ENCODE measurements at places on chromosomes 2 and 18.

DNA sequence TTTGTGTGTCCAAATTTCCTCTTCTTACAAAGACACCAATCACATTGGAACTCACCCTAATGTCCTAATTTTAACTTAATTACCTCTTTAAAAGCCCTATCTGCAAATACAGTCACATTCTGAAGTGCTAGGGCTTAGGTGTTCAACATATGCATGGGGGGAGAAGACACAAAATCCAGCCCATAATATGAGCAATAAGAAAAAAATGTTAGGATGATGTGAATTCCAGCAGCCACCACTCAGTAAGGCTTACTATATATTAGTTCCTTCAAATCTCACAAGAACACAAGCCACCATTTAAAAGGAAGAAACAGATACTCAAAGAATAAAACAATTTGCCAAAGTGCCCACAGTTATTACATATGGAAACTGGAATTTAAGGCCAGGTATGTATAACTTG is 285.7 kb downstream of the EPHA4 start:
- no peaks in the 10 kb centered on the region for H3K36me3 ChIP-seq
- no peak for DNase-seq
- H3K4me1 ChIP-seq, result peaks cover 16% of the 10 kb centered on the region
- H3K4me3 ChIP-seq, result no peak overlapping the region

DNA sequence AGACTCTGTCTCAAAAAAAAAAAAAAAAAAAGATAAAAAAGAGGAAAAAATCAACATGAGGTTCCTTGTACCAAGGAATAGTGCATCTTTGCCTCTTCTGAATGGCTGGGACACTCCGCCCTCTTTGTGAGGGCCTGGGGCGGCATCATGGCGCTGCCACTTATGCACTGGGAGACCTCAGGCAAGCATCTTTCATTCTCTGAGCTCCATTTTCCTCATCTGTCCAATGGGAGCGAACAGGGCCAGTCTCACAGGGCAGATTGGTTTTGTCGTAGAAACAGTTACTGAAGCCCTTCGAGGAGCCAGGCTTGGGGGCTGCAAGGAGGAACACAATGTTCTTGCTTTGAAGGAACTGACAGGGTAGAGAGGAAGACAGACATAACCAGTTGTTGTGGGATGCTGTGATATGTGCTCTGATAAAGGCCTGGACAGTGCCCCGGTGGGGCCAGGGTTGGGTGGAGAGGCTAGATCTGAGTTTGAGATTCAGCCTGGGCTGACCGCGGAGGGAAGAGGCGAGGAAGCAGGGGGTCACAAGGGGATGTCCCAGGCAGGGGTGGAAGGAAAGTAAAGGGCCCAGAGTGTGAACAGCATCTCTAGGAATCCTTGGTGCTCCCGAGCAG is 14.1 kb downstream of the ZFP36L2 start:
- H3K27ac ChIP-seq, result peak overlapping the region; percentile 81
- H3K4me3 ChIP-seq, result no peak overlapping the region
- H3K27me3 ChIP-seq, result no peaks in the 10 kb centered on the region
- no peaks in the 10 kb centered on the region for H3K36me3 ChIP-seq
- no peak for DNase-seq

DNA sequence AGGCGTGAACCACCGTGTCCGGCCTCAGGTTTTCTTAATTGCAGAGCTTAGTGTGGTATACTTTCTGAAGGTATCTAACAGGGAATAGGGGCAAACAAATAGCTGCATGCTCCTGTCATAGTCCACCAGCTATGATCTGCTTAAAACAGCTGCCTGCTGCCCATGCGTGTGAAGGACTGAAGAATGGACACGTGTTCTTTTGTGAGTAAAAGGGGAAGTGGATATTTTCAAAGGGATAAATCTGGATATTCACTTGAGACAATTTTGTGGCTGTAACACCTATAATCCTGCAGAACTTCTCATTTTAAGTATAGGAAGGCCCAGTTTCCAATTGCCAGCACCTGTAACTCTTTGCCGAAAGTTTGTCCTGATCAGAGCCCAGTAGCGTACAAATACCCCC is 44.7 kb downstream of the TRPM8 start:
- H3K4me3 ChIP-seq, result no peak overlapping the region
- no peaks in the 10 kb centered on the region for H3K36me3 ChIP-seq
- H3K4me1 ChIP-seq, result no peaks in the 10 kb centered on the region
- H3K27ac ChIP-seq, result no peak overlapping the region

DNA sequence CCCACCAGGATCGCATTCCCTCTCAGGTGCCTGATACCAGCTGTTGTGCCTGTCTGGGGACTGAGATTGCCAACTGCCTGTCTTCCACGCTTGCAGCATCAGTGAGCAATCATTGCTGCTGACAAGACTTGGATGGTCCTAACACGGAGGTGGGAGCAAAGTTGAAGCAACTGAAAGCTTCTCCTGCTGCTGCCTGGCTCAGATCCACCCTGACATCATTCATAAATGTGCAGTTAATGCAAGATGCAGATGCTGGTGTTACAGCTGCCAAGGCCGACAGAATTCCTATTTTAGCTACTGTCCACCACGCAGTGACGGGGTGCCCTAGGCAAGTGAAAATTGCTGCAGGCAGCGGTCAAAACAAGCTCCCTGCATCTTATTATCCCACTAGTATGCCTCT is 131.4 kb downstream of the VWC2L start:
- no peak overlapping the region for H3K27ac ChIP-seq
- no peaks in the 10 kb centered on the region for H3K4me1 ChIP-seq
- no peak overlapping the region for H3K4me3 ChIP-seq
- DNase-seq, result no peak

GRCh38 chr18:25510096-25510495 is 158.1 kb upstream of the ZNF521 start:
- H3K27me3 ChIP-seq, result peaks cover 3% of the 10 kb centered on the region
- DNase-seq, result no peak
- no peak overlapping the region for H3K4me3 ChIP-seq
- no peak overlapping the region for H3K27ac ChIP-seq

DNA sequence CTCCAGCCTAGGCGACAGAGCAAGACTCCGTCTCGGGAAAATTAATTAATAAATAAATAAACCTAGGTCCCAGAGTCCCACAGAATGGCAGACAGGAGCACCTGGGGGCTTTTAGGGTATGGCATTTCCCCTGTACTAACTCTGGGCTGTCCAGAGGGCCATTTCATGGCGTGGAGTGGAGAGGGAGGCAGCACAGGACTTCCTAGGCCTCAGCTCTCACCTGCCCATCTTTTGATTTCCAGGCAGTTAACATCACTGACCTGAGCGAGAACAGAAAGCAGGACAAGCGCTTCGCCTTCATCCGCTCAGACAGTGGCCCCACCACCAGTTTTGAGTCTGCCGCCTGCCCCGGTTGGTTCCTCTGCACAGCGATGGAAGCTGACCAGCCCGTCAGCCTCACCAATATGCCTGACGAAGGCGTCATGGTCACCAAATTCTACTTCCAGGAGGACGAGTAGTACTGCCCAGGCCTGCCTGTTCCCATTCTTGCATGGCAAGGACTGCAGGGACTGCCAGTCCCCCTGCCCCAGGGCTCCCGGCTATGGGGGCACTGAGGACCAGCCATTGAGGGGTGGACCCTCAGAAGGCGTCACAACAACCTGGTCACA is 5.1 kb downstream of the IL1RN start:
- no peaks in the 10 kb centered on the region for H3K36me3 ChIP-seq
- H3K27me3 ChIP-seq, result no peaks in the 10 kb centered on the region
- H3K4me1 ChIP-seq, result peaks cover 8% of the 10 kb centered on the region
- DNase-seq, result no peak
- H3K27ac ChIP-seq, result no peak overlapping the region

- H3K27me3 ChIP-seq, result no peaks in the 10 kb centered on the region
- no peak for DNase-seq
- H3K4me3 ChIP-seq, result no peak overlapping the region
- peaks cover 25% of the 10 kb centered on the region for H3K4me1 ChIP-seq
- no peaks in the 10 kb centered on the region for H3K36me3 ChIP-seq
- no peak overlapping the region for H3K27ac ChIP-seq
Measured at GRCh38 chr18:58792086-58792485, 72.6 kb upstream of the ZNF532 start.

GRCh38 chr2:189178054-189178453 is 1.5 kb downstream of the COL5A2 start:
- H3K27ac ChIP-seq, result no peak overlapping the region
- H3K36me3 ChIP-seq, result no peaks in the 10 kb centered on the region
- peaks cover 9% of the 10 kb centered on the region for H3K4me1 ChIP-seq

All from type B pancreatic cell (in vitro differentiated cells).